ENCODE measurements at places on chromosomes 13 and 19.

- DNase-seq: no peak
Measured at GRCh38 chr13:75073786-75074185, 408.2 kb downstream of the TBC1D4 start.

DNA sequence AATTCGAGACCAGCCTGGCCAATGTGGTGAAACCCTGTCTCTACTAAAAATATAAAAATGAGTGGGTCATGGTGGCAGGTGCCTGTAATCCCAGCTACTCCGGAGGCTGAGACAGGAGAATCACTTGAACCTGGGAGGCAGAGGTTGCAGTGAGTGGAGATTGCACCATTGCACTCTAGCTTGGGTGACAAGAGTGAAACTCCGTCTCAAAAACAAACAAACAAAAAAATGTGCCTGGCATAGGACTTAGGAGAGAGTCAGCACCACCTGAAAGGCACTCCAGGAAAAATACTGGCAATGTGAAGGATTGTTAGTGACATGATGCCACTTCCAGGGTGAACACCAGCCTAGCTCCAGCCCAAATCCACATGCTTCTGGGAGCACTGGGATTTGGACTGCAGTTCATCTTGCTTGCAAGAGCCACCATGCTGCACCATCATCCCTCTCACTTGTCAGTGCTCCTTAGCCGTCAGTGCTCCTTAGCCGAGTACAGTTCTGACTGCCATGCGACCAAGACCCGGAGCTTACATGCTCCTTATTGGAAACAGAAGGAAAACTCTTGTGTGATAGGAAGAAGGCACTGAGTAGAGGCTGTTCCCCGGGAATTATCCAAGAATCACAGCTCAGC is 145.1 kb upstream of the RNF113B start:
- no peak for DNase-seq

DNA sequence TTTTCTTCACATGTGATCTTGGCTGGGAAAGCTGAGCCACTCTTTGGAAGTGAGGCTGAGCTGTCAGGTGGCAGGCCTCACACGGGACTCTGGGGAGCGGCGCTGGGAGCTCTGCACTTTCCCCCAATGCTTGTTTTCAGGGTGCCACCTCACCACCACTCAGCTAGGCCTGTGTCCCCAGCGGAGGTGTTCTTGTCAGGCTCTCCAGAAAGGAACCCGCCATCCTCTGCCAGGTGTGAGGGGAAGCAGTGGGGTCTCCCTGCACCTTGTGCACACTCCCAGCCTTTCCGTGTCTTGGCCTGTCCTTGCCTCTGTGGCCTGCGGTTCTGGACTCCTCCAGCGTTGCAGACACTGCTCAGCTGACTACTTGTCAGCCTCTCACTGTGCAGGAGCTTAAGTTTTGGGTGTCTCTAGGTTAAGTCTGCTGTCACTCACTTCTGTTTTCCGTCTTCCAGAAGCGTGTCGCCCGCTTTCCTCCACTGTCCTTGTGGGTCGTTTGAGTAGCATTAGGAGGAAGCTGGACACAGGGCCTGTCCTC is 51.9 kb downstream of the GGACT start:
- peak; percentile 54 for DNase-seq

GRCh38 chr13:28564030-28564429 is 69.1 kb upstream of the FLT1 start:
- DNase-seq: no peak

DNA sequence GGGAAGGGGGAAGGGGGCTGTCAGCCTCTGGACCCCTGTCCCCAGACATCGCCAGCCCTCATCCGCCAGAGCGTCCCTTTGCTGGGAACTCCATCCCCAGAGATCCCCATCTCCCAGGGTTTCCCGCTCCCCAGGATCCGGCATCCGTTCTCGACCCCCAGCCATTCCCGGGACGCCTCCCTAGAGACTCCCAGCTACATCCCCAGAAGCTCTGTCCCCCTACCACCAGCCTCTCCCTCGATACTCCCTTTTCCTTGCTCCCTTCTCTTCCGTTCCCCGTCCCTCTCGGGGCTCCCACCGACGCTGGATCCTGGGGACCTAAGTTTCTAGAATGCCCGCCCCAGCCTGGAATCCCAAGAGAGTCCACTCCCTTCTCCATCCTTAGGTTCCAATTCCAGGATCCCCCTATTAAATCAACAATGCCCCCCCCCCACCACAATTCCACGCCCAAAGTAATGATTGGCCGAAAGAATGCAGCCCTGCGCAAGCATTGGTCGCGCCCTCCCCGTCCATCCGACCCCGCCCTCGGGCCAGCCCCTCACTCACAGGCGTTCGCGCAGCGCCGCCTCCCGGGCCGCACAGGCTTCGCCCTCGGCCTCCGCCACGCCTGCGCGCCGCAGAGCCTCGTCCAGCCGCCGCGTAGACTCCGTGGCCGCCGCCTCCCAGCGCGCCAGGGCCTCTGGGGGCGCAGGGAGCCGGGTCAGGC is 3.2 kb downstream of the CCDC194 start:
- DNase-seq: peak; percentile 94

DNA sequence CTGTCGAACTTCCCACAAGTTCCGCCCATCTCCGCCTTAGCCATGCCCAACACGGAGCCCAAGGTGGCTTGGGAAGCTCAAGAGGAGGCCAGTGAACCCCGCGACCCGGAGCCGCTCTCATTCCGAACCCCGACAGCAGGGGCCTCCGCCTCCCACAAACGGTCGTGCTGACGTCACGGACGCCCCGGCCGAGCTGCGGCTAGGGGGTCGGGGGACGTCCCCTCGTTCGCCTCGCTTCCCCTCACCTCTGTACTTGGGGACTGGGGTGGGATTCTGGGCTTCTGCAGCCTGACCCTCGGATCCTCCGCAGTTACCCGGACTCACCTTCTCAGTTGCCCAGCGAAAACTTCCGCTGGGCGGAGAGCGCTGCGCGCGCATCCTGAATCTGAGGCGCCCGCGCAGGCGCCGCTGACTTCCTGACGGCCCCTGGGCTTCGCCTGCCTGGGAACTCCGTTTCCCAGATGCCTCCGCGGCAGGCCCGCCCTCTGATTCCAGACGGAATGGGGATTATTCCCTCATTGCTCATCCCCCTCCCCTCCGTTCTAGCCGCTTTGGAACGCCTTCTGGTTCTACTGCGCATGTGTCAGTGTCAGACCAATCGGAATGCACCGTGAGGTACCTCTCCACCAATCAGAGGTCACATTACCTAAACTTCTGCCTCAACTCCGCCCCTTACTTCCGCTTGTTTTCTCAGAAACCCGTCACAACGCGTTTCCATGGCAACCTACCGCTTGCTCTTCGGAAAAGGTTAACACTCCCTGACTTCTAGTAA is at the start of gene VRK3:
Gene VRK3 (minus strand): TSS at position 351 of the 772 bp plus-strand sequence. CDS start 9,210 bp downstream, outside the sequence.
- peak; percentile 99 for DNase-seq

DNA sequence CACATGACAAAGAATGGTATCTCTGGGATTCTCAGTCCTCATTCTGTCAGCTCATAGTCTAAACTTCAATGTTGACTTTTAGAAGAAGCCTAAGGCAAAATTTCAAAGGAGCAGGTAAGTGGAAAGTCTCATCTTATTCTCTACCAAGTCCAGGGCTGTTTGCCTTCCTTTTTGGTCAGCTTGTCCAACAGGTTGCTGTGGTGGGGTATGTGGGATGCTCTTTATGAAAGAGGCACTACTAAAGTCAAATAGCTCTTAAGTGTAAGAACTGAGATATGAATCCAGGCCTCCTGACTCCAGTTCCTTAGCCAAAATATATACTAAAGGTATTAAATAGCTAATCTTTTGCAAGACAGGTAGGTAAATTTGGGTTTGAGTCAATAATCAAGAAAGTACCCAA is 540.6 kb upstream of the SPRY2 start:
- no peak for DNase-seq

GRCh38 chr19:33726756-33727155 is 69.9 kb upstream of the KCTD15 start:
- no peak for DNase-seq

- no peak for DNase-seq
Measured at GRCh38 chr19:6572217-6572616, 18.7 kb downstream of the CD70 start.

GRCh38 chr19:47598407-47599349 is 10.3 kb upstream of the BICRA start:
- no peak for DNase-seq

- no peak for DNase-seq
Measured at GRCh38 chr19:33377586-33378475, 4.3 kb downstream of the CEBPG start.

DNA sequence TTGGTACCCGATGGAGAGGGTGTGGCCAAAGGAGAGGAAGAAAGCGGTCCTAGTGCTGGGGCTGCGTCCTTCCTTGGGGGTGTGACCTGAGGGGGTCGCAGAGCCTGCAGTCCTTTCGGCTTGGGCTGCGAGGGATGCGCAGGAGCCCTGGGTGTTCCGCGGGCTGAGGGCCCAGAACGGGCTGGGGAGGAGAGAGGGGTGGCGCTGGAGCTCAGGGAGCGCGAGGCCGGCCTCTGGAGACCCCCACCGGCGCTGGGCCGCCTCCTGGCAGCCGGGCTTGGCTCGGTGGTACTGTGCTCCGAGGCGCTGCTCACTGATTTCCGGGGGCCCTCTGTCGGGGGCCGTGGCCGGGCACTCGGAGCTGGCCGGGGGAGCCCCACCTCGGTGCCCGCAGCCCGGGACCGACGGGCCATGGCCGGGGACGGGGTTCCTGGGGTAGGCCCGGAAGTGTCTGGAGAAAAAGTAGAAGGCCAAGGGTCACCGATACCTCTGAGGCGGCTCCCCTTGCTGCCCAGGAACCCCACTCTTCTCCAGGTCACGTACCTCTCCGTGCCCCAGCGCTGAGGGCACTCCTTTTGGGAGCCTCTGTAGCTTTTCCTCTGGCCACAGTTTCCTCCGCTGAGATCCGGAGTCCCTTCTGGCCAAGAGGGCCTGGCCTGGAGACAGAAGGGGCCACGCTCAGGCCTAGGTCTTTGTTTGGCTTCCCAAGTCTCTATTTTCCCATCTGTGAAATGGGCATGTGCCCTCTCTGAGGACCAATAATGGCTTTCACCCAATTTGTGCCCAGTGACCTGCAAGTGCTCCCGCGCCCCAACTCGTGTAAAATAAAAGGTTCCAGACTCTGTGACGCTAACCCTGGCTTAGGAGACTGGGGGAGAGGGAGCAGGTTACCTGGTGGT is 1.6 kb downstream of the PRR36 start:
- DNase-seq: peak; percentile 71

DNA sequence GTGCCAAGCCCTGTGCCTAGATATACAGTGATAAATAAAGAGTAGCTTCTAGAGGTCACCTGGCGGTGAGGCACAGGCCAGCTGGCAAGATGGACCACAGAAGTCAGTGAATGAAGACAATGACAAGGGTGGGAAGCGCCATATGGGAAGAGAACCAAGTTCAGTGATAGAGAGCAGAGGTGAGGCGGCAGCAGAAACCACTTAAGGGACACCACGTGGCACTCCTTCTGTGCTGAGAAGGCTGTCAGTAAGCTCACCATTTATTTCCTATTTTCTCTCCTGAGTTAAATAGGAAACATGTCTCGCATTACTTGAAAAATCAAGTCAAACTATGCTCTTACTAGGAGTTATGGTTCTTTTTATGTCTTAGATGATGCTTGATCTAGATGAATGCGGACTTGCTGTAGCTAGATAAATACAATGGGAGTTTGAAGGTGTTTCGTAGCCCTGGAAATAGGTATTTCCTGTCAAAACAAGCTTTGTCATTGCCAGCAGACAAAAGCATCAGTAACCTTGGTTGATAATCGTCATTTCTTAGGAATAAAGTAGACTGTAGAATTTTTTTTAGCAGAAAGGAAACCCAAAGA is 17.8 kb downstream of the ALOX5AP start:
- no peak for DNase-seq

GRCh38 chr13:24168392-24168750 is 7.9 kb downstream of the SPATA13 start:
- no peak for DNase-seq

GRCh38 chr19:18422530-18423191 is 3.5 kb downstream of the SSBP4 start:
- DNase-seq: no peak

- DNase-seq: no peak
Measured at GRCh38 chr13:113939944-113940297, 34.0 kb downstream of the C13orf46 start.

DNA sequence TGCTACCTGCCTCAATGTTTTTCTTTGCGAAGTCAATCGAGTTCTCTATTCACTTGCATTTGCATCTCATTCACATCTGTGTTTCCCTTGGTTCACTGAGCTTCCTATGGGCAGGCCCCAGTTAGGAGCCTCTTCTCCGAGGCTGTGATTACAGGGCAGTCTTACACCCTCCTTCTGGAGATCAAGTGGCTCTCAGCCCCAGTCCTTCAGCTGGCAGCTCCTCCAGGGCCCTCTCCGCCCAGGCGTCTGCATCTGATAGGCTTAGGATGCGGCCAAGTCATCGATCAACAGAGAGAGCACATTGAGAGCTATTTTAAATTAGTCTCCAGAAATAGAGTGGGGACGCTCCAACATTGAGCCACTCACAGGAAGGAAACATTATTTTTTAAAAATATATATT is 44.2 kb downstream of the MBNL2 start:
- no peak for DNase-seq

DNA sequence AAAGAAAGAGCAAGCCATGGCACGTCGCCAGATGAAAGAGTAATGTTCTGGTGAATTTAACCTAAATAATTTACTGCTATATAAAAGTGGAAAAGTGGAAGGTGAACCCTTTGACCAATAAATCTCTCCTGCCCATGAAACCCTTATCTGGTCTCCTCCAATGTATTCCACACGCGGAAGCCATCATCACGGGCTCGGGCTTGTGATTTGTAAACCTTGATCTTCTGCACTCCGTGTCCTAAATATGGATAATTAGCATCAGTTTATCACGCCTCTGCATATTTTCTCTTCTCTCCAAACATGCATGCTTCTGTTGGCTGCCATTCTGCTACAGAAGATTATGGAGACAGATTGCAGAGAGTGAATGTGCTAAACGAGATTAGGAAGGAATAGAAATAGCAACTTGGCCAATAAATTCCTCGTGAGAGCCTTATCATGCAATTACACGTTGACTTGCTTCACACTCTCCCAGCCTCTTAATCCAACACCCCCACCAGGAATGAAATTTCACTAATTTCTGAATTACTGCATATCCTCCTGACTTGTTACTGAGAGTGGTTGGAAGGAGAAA is 34.5 kb downstream of the SOX1 start:
- DNase-seq: no peak

DNA sequence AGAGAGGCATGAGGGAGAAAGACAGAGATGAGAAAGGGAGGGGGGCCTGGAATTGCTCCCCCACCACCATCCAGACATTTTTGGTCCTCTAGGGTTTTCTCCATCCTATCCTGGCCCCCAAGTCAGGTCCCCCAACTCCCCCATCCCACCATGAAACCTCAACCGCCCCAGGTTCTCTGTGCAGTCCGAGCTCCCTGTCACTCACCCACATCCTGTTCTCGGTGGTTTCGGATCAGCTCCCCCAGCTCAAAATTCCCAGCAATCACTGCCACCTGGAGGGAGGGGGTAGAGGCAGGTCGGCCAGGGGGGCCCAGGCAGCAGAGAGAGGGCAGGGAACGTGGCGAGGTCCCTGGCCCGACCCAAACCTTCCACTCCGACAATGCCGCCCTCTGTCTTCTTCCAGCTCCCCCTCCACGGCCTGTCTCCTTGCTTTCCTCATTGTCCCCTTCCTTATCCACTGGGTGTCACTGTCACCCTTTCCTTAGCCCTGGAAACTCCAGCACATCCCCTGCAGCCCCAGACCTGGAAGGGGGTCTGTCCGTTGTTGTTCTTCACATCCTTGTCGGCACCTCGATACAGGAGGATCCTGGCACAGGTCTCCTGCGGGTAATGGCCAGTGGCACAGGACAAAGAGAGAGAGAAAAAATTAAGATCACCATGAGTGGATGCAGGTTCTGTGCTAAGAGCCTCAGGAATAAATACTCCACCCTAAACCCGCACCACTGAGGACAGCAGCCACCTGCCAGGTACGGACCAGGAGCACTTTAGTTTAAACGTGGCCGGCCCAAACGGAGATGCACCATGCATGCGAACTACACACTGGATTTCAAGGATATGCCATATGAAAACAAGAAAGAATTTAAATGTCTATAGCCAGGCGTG is 15.4 kb downstream of the SHANK1 start:
- no peak for DNase-seq
